Activated T-helper 1 cell treated with anti-CD3 and anti-CD28 coated beads, Interleukin-12 subunit alpha, Interleukin-12 subunit beta, Interleukin-2, Interleukin-4 antibody, amounts not matched to agents 30 ng/mL and 10 ng/mL and 1 ng/mL, durations not matched to agents 14 hours and 24 hours and 36 hours (primary cell): ENCODE measurements at places on chromosomes 2 and 18. TPM values are rescaled to one million over a fixed set of nuclear protein-coding genes. Genes with fewer than 3 reads are reported as not detected.

The REG3A gene
- total RNA-seq = not detected in 2 replicates

The GPR155 gene
- 2.7 and 2.9 TPM in 2 replicates for total RNA-seq

The MTX2 gene
- 24.9 and 30.7 TPM in 2 replicates for total RNA-seq

The STEAP3 gene
- 0.07 and 0.13 TPM in 2 replicates for total RNA-seq

The ITGB6 gene
- not detected in 2 replicates for total RNA-seq
